ENCODE measurements at places on chromosomes 5 and 9.

DNA sequence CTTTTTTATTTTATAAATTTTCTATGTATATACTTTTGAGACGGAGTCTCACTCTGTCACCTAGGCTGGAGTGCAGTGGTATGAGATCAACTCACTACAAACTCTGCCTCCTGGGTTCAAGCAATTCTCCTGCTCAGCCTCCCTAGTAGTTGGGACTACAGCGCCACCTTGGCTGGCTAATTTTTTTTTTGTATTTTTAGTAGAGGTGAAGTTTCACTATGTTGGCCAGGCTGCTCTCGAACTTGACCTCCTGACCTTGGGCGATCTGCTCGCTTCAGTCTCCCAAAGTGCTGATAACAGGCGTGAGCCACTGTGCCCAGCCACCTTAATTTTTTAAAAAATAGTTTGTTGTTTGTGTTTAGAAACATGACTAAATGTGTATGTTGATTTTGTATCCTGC, 76.6 kb downstream of the FBXO4 start:
- DNase-seq = no peak
- H3K27ac ChIP-seq = no peak overlapping the region
- H3K4me1 ChIP-seq = peaks cover 2% of the 10 kb centered on the region
- H3K36me3 ChIP-seq = no peaks in the 10 kb centered on the region
- no peaks in the 10 kb centered on the region for H3K27me3 ChIP-seq

DNA sequence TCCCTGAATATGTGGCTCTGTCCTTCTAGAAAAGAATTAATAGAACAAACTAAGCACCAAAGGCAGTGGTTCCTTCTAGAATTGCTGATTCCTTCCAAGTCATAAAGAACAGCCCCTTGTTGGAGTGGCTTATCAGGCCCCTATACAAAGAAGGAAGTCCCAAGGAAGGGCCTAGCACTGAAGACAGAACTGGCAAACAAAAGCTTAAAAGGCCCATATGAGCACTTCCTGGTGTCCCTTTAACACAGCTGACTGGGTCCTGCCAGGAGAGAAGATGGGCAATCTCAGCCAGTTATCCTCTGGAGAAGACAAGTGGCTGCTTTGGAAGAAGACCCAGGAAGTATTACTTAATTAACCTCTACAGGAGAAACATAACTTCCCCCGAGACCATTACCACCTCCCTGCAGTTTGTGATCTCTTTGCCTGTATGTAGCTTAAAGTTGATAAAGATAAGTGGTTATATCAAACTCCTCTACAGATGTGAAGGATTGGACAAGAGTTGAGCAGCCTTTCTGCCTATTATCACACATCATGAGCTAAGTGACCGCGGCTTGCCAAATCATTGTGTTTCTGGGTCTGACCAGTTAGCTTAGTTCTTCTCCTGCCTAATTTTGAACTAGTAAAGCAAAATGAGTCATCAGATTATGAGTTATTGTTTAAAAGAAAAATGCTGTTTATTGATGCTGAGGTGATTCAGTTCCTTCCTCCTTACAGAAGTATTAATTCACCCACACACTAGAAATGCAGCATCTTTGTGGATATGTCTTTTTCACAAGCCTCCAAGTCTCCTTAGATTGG, 13.3 kb upstream of the STING1 start:
- H3K4me3 ChIP-seq = no peak overlapping the region
- H3K4me1 ChIP-seq = peaks cover 18% of the 10 kb centered on the region
- no peaks in the 10 kb centered on the region for H3K36me3 ChIP-seq
- H3K27me3 ChIP-seq = no peaks in the 10 kb centered on the region
- H3K27ac ChIP-seq = no peak overlapping the region

DNA sequence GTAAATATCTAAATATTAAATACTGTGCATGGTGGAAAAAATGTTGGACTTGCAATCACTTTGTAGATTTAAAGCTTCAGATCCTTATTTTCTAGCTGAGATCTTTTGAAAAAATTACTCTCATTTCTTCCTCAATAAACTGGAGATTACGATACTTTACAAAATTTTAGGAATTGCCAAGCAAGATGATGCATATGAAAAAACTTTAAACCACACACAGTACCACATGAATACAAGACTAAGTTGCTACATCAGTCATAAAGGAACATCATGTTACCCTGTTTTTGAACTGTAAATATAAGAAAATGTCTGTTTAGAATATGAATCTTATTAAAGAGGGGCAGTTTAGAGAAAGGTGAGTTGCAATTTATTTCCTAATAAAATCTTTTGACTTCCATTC, 703.6 kb upstream of the NUDT12 start:
- H3K27ac ChIP-seq = peak overlapping the region; percentile 78
- no peak for DNase-seq
- H3K36me3 ChIP-seq = peaks cover 2% of the 10 kb centered on the region
- H3K4me3 ChIP-seq = no peak overlapping the region

GRCh38 chr9:137416563-137417151, 6.3 kb downstream of the EXD3 start:
- H3K27ac ChIP-seq = no peak overlapping the region
- no peak for DNase-seq
- no peaks in the 10 kb centered on the region for H3K4me1 ChIP-seq
- H3K27me3 ChIP-seq = no peaks in the 10 kb centered on the region
- peaks cover 2% of the 10 kb centered on the region for H3K36me3 ChIP-seq

GRCh38 chr5:151056379-151057325, 24.2 kb downstream of the TNIP1 start:
- no peak overlapping the region for H3K27ac ChIP-seq
- no peaks in the 10 kb centered on the region for H3K4me1 ChIP-seq
- H3K36me3 ChIP-seq = peaks cover 30% of the 10 kb centered on the region
- DNase-seq = no peak

DNA sequence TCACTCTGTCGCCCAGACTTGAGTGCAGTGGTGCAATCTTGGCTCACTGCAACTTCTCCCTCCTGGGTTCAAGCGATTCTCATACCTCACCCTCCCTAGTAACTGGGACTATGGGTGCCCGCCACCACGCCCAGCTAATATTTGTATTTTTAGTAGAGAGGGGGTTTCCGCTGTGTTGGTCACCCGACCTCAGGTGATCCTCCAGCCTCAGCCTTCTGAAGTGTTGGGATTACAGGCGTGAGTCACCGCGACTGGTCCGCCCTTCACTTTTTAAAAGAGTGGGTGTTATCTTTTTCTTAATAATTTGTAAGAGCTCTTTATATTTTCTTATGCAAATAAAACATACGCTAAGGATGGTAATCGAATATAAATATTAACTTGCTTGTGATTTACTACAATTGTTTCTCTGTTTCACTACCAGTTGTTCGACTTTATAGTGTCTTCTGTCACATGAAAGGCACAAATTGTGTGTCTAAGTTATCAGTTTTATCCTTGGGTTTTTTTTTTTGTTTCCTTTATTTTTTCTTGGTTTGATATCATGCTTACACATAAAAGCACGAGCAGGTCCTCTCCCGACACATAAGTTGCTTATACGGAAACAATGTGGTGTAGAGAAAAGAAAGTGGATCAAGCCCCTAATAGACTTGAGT, 1.9 kb upstream of the GPBP1 start:
- H3K27me3 ChIP-seq = no peaks in the 10 kb centered on the region
- DNase-seq = no peak
- peaks cover 19% of the 10 kb centered on the region for H3K4me1 ChIP-seq
- peak overlapping the region; percentile 99 for H3K27ac ChIP-seq

DNA sequence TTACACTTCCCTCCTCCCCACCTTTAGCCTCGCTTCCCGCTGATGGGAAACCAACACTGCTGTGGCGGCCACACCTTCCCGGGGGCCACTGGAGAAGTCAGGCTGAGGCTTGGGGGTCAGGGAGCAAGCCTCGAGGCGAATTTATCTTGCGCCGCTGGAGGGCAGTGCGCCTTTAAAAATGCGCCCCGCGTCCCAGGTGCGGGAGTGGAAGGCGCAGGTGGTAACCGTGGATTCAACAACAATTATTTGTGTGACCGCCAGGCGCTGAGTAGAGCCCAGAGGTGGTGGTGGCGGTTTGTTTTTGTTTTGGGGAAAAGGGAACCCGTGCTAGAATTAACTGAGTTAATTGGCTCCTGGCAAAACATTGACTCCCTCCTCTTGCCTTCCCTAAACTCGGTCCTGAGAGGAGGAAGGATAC, 1.1 kb downstream of the CFAP77 start:
- H3K27ac ChIP-seq = no peak overlapping the region
- DNase-seq = peak; percentile 32
- H3K27me3 ChIP-seq = peaks cover 76% of the 10 kb centered on the region

DNA sequence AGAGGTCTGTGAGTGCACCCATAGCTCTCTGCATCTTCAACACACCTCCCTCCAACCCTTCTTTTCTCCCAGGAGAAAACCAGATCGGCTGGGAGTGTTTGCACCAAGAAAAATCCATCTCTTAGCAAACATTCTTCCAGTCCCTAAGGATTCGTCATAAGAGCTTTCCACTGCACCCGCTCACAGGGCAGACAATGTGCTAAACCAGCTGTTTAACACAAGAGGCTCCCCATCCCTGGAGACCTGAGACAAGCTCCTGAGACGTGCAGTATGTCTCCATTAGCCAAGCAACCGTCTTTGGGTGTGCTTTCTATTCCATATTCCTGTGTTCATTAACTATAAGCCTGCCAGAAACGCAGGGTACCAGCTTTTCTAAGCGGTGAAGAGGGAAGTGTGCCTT, 93.6 kb upstream of the ZNF462 start:
- no peak overlapping the region for H3K4me3 ChIP-seq
- no peaks in the 10 kb centered on the region for H3K27me3 ChIP-seq
- no peaks in the 10 kb centered on the region for H3K4me1 ChIP-seq
- DNase-seq = no peak
- no peak overlapping the region for H3K27ac ChIP-seq

DNA sequence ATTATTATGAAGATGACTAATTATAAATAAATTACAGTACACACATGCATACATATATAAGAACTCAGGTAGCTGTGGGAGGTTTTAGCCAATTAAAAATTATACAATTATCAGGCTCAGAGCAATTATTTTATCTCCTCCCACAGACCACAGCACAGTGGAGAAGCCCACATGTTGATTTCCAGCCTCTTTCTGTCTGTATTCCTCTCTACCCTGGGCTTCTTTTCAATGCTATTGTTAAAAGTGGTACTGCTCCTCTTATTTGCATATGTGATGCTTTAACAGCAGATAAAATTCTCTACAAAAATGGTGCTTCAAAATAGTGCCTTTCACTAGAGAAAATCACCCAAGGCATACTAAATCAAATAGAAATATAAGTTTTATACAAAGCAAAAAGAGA, 218.7 kb downstream of the NFIB start:
- H3K36me3 ChIP-seq = peaks cover 22% of the 10 kb centered on the region
- H3K4me3 ChIP-seq = no peak overlapping the region
- DNase-seq = no peak
- no peaks in the 10 kb centered on the region for H3K27me3 ChIP-seq
- peaks cover 69% of the 10 kb centered on the region for H3K4me1 ChIP-seq

- H3K4me3 ChIP-seq = no peak overlapping the region
- H3K36me3 ChIP-seq = no peaks in the 10 kb centered on the region
- H3K27me3 ChIP-seq = peaks cover 8% of the 10 kb centered on the region
- DNase-seq = no peak
- no peak overlapping the region for H3K27ac ChIP-seq
These were observed 657.9 kb downstream of the ACTL7B start for GRCh38 chr9:108197899-108198298.

DNA sequence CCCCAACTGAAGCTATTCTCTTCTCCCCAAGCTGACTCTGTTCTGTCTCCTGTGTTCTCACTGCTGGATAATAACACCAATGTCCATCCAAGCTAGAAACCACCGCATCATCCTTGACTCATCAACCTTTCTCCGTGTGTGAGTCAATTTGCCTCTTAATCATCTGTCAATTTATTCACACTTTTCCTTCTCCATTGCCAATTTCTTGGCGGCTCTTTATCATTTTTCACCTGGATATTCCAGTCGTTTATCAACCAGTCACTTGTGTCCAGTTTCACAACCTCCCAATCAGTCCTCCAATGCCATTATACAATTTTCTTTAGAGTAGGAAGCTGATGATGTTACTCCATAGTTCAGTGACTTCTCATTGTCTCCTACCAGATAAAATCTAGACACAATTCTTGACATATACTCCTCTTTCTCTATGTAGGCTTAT, 45.4 kb upstream of the LIFR start:
- no peaks in the 10 kb centered on the region for H3K36me3 ChIP-seq
- H3K27me3 ChIP-seq = no peaks in the 10 kb centered on the region
- H3K4me1 ChIP-seq = peaks cover 43% of the 10 kb centered on the region
- H3K27ac ChIP-seq = no peak overlapping the region
- no peak for DNase-seq
- no peak overlapping the region for H3K4me3 ChIP-seq

- peaks cover 3% of the 10 kb centered on the region for H3K4me1 ChIP-seq
- H3K4me3 ChIP-seq = no peak overlapping the region
- DNase-seq = no peak
- H3K27ac ChIP-seq = no peak overlapping the region
- peaks cover 19% of the 10 kb centered on the region for H3K36me3 ChIP-seq
These were observed 20.7 kb downstream of the FAXDC2 start for GRCh38 chr5:154829589-154830218.

DNA sequence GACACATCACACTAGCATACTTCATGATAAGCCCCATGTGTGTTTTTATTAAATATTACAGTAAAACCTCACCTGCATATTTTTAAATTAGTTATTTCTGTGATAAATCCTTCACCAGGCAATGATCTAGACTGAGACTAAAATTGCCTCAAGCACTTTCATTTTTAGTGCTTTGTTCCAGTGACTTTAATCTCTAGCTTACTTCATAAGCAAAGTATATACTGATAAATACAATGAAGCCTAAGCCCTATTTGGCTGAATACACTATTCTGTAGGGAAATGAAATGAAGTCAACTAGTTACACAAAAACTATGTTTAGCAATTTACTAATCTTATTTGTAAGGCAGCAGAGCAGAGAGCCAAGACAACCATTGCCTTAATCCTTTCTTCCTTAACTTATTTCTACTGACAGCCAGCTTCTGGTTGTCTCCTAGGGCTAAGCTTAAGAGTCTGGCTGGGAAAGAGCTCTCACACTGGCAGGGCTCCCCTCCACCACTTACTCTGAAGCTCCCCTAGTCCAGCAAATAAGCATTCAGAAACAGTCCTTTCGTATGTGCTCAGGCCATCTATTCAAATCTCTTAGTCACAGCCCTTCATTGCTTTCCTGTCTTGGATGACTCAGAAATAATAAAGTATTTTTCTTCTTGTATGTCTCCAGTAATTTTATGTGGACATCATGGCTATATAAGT, 31.4 kb upstream of the MTAP start:
- H3K4me1 ChIP-seq = peaks cover 36% of the 10 kb centered on the region
- peaks cover 5% of the 10 kb centered on the region for H3K36me3 ChIP-seq
- H3K27me3 ChIP-seq = no peaks in the 10 kb centered on the region
- DNase-seq = no peak
- H3K4me3 ChIP-seq = no peak overlapping the region

- no peak overlapping the region for H3K27ac ChIP-seq
- no peak overlapping the region for H3K4me3 ChIP-seq
- H3K4me1 ChIP-seq = peaks cover 21% of the 10 kb centered on the region
- DNase-seq = no peak
- H3K27me3 ChIP-seq = no peaks in the 10 kb centered on the region
These were observed 5.6 kb downstream of the FAXDC2 start for GRCh38 chr5:154844809-154845208.

DNA sequence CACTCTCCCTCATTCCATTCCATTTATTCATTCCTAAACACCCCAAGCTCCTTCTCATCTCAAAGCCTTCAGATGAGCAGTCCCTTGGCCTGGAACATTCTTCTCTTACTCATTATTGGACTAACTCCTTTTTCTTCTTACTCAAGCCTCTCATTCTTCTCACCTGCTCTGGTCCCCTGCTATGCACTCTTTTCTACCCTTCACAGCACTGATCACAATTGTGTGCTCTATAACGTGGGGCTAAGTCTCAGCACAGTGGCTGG, 212.4 kb downstream of the MAPKAP1 start:
- H3K4me1 ChIP-seq = peaks cover 36% of the 10 kb centered on the region
- peak overlapping the region; percentile 73 for H3K27ac ChIP-seq
- no peak overlapping the region for H3K4me3 ChIP-seq
- H3K36me3 ChIP-seq = no peaks in the 10 kb centered on the region

- no peak overlapping the region for H3K4me3 ChIP-seq
- peaks cover 11% of the 10 kb centered on the region for H3K4me1 ChIP-seq
- H3K36me3 ChIP-seq = peaks cover 2% of the 10 kb centered on the region
- no peaks in the 10 kb centered on the region for H3K27me3 ChIP-seq
These were observed 284.1 kb downstream of the FAM170A start for GRCh38 chr5:119913425-119913824.
